Right forelimb (tissue), 1 donor: ENCODE measurements at places on chromosomes 7 and 10.

DNA sequence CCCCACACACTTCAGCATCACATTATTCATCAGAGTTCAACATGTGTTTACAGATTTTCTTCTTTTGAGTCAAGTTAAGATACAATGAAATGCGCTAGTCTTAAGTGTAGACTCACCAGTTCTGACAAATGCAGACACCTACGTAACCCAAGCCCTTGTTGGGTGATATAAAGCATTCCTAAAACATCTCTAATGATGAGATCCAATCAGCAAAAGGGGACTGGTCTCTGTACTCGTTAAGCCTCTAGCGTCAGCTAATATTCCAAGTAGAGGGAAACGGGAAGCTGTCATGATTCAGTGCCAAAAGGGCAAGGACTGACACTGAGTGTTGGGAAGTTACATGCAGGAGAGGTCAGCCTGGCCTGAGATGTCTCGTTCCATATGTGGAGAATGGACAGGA, 38.7 kb upstream of the TRIL start:
- DNase-seq = no peak

DNA sequence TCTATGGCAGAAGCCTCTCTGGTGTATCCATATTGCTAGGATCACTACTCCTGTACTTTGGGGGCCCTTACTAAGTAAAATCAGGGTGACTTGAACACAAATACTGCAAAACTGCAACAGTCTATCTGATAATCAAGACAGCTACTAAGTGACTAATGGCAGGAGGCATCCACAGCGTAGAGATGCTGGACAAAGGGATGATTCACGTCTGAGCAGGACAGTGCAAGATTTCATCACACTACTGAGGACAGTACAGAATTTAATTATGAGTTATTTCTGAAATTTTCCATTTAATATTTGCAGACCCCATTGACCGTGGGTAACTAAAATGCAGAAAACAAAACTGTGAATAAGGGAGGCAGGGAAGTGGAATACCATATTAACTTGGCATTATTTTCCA, 10.4 kb downstream of the CUL2 start:
- no peak for DNase-seq

DNA sequence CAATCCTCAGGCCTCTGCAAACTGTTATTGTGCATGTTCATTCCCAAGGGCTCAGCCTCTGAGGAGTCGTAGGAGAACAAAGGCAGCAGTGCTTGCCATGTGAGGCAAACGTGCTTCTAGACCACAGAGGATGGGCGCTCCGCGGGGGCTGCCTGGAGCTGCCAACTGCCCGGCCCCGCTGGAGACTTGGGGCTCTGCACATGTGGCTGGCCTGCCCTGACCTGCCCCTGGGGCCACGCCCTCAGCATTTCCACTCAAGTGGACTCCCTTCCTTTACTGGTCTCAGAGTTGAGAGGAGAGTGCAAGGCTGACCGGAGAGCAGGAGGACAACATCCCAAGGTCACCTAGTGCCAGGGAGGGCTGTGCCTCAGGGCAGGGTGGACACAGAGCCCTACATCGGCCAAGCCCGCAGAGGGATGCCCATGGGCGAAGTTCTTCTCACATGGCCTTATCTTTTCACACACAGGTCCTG, 222.3 kb upstream of the ZNF32 start:
- no peak for DNase-seq

GRCh38 chr10:89078724-89079672, 88.4 kb downstream of the FAS start:
- DNase-seq = no peak

DNA sequence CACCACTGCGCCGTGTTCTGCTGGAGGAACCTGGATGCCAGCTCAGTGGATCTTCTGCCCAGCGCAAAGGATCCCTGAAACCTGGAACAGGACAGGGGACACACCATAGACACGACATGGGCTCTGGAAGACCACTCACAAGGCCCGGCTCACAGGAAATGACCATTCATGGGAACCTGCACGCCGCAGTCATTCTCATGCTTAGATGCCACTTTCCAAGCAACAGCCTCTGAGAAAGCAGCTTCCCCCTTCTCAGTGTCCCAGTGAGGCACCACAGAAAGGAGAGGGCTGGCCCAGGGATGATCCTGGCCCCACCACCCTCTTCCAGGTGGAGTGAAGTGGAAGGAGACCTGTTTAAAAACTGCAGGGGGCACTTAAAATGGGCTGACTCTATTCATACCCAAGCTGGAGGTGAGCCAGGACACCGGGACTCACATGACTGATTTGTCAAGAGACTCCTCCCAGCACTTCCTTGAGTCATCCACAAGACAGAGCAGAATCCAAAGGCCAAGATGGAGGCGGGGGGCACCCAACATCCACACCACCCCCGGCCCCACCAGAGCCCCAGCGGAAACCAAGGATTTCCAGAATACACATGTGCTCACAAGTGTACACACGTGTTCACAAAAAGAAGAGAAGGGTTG, 11.2 kb downstream of the CTBP2 start:
- DNase-seq = no peak

DNA sequence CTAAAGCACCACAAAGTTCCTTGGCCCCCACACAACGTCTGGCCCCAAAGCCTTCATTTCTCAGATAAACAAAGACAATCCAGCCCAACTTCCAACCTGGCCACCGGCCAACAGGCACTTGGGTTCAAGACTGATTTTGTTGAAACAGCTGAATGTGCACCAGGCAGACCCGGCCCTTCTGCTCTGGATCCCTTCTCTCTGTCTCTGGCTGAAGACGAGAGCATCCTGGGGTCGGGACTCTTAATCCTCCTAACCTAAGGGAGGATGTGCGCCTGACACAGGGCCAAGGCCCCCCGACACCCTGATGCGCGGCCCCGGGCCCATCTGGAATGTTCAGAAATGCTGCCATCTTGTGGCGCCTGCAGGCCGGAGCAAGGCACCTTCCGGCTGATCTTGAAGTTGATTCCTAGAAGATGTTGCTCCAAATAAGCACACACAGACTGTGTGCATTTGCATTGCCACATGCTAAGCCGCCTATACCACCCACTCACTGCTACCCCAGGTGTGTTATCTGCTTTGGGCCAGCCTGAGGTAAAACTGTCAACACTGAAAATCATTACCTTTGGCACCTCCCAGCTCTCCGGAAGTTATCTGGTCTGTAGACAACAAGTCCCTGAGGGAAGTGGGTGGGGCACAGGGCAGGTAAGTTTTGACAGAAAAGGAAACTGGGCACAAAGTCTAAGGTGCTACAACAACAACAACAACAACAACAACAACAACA, 98.4 kb upstream of the HABP2 start:
- DNase-seq = peak; percentile 80

- no peak for DNase-seq
Measured at GRCh38 chr10:71468363-71469094, 71.8 kb downstream of the CDH23 start.

DNA sequence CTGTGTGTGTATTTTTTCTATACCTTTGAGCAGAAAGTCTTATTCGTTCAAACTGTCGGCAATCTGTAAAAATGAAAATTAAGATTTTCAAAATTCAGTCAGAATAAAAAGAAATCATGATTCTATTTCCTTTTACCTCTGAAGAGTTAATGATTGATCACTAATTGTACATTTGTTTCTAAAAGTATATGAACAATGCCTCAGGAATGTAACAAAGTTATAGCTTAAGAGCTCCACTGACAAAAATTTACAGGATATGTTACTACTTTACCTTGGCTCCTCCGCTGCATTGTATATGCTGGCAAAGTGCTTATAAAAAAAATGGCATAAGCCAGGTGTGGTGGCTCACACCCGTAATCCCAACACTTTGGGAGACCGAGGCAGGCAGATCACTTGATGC, 225.7 kb downstream of the VTI1A start:
- DNase-seq = no peak

GRCh38 chr10:18133046-18133445, 7.2 kb upstream of the CACNB2 start:
- DNase-seq = no peak

- DNase-seq = no peak
Measured at GRCh38 chr10:104505521-104506042, 135.5 kb upstream of the SORCS3 start.

DNA sequence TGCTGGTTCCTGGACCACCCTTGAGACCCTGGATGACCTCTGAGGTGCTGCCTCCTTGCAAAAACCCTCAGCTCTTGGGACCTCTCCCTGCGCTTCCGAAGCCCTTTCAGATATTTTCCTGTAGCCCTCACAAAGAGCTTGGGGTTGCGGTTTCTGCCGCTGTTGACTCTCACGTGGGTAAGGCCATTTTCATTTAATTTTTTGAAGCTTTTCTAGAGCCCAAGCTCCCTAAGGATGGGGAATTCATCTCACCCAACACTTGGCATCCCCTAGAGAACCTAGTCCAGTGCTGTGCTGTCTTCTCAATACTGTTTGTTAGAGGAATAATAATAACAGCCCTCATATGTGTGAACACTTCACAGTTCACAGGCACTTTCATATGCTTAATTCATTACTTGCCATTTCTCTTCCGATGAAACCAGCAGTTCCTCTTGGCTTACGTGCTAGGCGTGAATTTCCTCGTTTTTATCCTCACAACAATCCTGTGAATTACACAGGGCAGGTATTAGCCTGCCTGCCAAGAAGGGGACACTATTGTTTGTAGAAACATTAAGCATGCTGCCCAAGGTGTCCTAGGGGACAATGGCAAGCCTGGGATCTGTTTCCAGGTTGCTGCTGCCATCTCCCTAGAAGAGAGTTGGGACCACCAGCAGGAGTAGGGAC, 71.6 kb upstream of the CTBP2 start:
- no peak for DNase-seq

GRCh38 chr10:72692994-72693781, 1.2 kb downstream of the MCU start:
- no peak for DNase-seq

- DNase-seq = no peak
Measured at GRCh38 chr10:35329520-35329919, 6.8 kb upstream of the CCNY start.

DNA sequence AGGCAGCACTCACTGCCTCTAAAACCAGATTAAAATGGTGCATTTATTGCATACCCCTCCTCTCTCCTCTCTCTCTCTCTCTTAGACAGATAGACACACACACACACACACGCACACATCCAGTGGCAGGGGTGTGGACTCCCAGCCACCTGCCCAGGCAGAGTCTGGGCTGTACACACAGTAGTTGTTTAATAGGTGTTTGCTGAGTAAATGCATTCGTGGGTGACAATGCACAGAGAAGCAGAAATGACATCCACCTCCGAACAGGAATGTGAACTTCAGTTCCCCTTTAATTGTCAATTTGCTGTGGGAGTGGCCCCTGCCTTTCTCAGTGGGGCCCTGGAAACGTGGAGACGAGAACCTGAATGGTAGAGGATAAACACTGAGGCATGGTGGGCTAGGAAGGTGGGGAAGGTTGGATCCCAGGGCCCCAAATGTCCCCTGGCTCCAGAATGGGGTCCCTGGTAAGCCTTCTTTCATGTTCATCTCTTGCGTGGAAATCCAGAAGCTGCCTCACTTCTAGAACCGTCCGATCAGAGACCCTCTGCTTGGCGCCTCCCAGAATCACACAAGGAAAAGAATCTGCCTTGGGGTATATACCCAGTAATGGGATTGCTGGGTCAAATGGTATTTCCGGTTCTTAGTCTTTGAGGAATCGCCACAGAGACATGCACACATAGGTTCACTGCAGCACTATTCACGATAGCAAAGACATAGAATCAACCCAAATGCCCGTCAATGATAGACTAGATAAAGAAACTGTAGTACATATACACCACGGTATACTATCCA, 58.5 kb upstream of the ECHDC3 start:
- DNase-seq = no peak

GRCh38 chr10:63711867-63712716, 190.9 kb downstream of the REEP3 start:
- DNase-seq = peak; percentile 88

GRCh38 chr7:85320699-85321476, 134.0 kb upstream of the SEMA3D start:
- no peak for DNase-seq

- no peak for DNase-seq
Measured at GRCh38 chr10:29916669-29917068, 142.7 kb downstream of the JCAD start.

- DNase-seq = no peak
Measured at GRCh38 chr7:130946114-130946513, 212.1 kb upstream of the KLF14 start.

GRCh38 chr10:98513704-98514103, 67.0 kb upstream of the HPS1 start:
- DNase-seq = no peak

DNA sequence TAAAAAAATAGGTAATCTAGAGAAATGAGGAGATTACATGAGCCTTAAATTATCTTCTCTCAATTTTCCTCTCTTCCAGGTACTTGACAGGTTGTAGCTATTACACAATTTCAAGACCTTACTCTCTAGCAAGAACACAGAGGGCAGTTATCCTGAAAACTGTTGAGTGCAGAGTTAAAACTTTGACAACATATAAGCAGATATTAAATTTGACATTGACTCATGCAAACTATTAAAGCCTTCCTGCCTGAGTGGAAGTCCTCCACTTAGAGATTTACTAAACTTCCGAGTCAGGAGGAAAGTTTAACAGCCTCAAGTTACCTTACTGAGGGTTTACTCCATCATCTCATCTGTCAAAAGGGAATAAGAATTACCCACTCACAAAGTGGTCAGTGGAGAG, 73.5 kb upstream of the ARID5B start:
- DNase-seq = no peak

GRCh38 chr7:30201161-30201666, 66.4 kb downstream of the MTURN start:
- DNase-seq = no peak

- no peak for DNase-seq
Measured at GRCh38 chr10:125515571-125515970, 167.4 kb downstream of the TEX36 start.

- no peak for DNase-seq
Measured at GRCh38 chr7:23472046-23472445, 1.8 kb upstream of the IGF2BP3 start.

GRCh38 chr10:11147722-11148121, 130.1 kb downstream of the CELF2 start:
- DNase-seq = no peak

DNA sequence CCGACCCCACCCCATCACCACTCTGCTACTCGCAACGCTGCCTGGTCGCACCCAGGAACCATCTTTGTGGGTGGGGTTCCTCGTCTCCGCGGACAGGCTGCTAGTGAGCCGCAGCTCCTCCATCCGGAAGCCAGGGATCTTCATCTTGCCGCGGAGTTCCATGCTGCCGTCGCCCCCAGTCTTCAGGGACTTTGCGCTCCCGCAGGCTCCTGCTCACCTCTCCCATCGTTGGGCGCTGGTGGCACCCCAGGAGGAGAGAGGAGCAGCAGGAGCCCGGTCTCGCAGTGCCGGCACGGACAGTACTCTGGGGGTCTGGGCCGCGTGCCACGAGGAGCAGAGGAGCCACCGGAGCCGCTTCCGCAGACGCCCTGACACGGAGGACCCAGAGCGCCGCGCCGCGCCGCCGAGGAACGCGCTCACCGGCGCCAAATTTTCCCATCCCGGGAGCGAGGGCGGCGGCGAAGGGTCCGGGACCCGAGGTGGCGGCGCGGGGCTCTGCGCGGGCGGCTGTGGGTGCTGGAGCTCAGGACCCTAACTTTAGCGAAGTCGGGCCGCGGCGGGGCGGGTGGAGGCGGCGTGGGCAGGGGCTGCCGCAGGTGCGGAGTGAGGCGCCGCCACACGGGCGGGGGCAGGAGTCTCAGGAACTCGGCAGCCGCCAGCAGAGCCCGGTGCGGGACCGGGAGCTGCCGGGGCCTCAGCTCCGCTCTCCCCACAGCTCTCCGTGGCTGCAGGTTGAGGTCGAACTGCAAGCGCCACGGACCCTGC, 750.1 kb upstream of the SORCS1 start:
- DNase-seq = no peak
